Suppressor macrophage treated with lipopolysaccharide for 4 hours (primary cell): ENCODE measurements at places on chromosomes 5 and 9.

GRCh38 chr9:77848897-77849296 is 182.7 kb downstream of the GNAQ start:
- DNase-seq = peak; percentile 86

DNA sequence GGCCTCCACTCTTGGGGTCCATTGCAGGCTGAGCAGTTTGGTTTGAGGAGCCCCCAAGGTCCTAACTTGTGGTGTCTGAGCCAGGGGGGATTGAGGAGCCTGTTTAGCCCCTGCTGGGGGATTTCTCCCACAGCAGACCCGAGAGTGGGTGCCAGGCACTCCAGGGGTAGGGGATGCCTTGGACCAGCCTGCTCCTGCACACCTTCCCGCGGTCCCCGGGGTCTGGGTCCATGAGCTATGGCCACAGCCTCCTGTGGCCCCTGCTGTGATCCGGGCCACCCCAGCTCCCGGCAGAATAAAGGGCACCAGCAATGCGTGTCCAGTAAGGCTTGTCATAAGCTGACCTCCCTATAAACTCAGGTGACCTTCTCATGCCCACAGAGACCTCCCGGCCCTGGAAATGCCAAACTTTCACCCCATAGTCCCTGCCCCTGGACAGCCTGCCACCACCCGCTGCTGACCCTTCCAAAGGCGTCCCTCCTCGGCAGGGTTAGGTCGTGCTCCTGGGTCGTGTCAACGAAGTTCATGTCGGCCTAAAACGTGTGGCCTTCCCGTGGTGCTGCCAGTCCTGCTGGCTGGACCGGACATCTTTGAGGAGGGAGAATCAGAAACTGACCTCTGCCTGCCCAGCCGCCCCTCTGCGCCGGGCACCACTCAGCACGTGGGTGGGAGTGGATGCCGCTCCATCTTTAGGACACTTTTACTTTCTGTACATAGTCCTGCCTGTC is 137.6 kb downstream of the MRPL36 start:
- no peak for DNase-seq

DNA sequence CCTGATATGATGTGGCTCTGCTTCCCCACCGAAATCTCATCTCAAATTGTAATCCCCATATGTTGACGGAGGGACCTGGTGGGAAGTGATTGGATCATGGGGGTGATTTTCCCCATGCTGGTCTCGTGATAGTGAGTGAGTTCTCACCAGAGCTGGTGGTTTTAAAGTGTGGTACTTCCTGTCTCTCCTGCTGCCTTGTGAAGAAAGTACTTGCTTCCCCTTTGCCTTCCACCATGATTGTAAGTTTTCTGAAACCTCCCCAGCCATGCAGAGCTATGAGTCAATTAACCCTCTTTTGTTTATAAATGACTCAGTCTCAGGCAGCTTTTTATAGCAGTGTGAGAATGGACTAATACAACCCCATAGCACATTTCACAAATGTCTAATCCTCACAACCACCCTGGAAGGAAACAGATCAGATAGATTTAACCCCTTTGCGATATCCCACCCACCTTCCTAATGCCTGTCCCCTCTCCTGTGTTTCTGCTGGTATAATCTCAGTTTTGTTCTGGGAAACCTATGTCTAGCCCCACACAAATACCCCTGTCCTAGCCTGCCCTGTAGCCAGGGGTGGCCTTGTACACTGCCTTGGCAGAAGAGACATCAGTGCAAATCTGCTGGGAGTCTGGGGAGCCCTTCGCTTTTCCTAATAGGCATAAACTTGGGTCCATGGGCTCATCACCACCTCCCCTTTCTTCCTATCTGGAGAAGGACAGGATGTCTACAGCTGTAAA is 157.0 kb upstream of the RAI14 start:
- peak; percentile 93 for DNase-seq

- DNase-seq = no peak
Measured at GRCh38 chr9:123063177-123063598, 29.7 kb downstream of the GPR21 start.

GRCh38 chr5:79745255-79745654 is 55.6 kb downstream of the CMYA5 start:
- no peak for DNase-seq

GRCh38 chr9:76877961-76878360 is 28.0 kb downstream of the PRUNE2 start:
- DNase-seq = no peak

DNA sequence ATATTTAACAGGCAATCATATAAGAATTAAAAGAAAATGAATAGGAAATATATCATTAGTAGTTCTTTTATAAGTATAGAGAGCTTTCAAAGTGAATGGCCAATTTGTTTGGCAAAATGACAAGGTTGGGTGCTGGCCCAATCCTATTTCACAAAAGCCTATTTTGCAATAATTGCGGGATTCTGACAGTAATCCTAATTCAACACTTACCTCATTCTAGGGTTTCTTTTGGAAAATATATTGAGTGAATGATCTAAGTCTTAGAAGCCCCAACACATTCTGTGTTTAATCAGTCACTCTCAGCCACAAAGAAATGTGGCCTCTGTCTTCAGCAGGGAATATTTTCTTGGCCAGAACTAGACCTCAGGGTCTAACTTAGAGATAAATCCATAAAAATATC is 835.9 kb upstream of the ZNF608 start:
- DNase-seq = no peak
